Stimulated activated naive CD4-positive, alpha-beta T cell (primary cell): ENCODE measurements at places on chromosomes 1 and 21.

- DNase-seq: no peak
These were observed 34.1 kb downstream of the NFIA start for GRCh38 chr1:61116421-61116820.

- DNase-seq: no peak
These were observed 13.8 kb downstream of the KAZN start for GRCh38 chr1:14612256-14612655.

DNA sequence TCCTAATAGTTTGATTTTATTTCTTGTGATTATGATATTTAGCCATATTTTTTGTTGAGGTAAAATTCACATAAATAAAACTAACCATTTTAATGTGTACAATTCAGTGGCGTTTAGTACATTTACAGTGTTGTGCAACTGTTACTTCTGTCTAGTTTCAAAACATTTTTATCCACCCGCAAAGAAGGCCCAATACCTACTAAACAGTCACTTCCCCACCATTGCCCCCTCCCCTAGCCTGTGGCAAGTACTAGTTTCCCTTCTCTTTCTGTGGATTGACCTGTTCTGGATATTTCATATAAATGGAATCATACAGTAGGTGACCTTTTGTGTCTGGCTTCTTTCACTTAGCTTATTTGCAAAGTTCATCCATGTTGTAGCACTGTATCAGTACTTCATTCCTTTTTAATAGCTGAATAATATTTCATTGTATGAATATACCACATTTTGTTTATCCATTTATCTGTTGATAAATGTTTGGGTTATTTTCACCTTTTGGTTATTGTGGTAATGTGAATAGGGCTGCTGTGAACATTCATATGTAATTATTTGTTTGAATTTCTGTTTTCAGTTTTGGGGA lies 4.1 kb downstream of the FLVCR1 start:
- DNase-seq: no peak

DNA sequence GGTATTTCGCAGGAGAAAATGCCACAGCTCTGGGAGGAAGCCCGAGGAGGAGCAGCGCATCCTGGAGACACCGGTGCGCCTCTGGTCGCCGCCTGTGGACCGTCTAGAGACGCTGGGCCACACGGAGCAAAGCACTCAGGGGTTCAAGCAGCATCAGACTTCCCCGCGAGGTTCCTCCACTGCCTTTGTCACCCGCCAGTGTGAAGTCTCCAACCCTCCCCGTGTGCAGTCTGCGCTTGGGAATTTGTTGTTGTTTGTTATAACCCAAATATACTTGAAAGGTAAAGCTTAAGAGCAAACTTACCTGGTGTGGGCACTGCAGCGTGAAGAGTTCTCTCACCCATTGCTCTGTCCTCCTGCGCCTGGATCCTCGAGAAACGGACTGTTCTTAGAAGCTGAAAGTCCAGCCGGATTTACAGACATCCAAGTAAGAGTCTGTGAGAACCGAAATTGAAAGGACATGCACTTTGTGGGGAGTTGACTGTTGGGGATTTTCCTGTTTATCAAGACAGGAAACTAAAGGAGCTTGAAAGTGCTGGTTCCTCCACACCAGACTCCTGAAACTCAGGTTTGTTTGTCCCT lies at the start of gene GBP4:
Gene GBP4 (minus strand): TSS at position 452 of the 582 bp plus-strand sequence. CDS start 108 bp downstream, at position 344.
- DNase-seq: peak; percentile 5

- no peak for DNase-seq
These were observed 15.1 kb downstream of the ATP1A1 start for GRCh38 chr1:116388122-116388521.

DNA sequence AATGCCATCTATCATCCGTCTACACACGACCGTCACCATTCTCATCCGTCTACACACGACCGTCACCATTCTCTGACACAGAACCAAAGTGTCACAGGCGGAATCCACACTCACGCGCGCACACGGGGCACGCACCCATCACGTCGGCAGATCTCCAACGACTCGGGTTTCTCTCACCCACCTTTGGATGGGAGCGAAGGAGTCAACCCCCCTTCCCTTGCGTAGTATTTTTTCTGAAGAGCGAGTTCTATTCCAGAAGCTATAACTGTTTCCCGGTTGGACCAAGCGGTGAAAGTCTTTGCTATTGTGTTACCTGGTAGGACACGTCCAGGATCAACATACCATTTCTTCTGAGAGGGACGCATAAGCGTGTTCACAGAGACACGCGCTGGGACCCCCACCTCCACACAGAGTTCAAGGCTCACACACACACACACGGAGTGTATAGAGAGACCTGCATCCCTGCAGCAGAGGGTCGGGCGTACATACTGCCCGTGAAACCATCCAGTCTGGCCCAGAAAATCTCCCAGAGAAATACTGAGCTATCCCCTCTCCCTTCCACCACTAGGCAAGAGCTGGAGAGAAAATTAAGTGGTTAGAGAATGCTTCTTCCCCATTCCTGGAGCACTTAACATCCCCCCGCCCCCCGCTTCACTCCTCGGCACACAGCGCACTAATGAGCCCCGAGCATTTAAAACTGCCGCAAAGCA lies 741 bp downstream of the DUSP10 start:
- DNase-seq: peak; percentile 15

GRCh38 chr1:53182111-53182593 lies 14.5 kb upstream of the CPT2 start:
- peak; percentile 78 for DNase-seq

GRCh38 chr1:65208563-65208973 lies 60.6 kb downstream of the AK4 start:
- DNase-seq: no peak

DNA sequence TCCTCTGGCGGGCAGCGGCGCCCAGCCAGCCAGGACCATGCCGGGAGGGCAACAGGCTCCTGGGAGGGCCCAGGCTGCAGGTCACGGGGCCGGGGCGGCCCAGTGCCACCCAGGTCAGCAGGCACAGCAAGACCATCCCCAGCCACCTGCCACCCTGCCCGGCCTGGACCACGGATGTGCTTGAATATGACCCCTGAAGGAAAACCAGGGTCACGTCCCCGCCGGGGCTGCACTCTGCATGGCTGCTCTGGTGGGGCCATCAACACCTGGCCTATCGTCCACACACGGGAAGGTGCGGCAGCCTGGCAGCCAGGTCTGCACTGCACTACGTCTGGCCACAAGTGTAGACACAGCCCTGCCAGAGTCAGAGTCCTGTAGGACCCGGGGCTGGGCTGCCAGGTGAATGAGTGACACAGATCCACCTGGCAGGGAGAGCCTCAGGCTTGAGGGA lies 6.9 kb downstream of the WNT9A start:
- DNase-seq: no peak

GRCh38 chr1:206484901-206485300 lies 14.6 kb downstream of the IKBKE start:
- no peak for DNase-seq

GRCh38 chr1:29096231-29096886 lies 27.3 kb downstream of the TMEM200B start:
- DNase-seq: no peak

GRCh38 chr1:61238359-61238665 lies 156.0 kb downstream of the NFIA start:
- no peak for DNase-seq

- no peak for DNase-seq
These were observed 647.3 kb upstream of the ADAMTS5 start for GRCh38 chr21:27614231-27614630.

DNA sequence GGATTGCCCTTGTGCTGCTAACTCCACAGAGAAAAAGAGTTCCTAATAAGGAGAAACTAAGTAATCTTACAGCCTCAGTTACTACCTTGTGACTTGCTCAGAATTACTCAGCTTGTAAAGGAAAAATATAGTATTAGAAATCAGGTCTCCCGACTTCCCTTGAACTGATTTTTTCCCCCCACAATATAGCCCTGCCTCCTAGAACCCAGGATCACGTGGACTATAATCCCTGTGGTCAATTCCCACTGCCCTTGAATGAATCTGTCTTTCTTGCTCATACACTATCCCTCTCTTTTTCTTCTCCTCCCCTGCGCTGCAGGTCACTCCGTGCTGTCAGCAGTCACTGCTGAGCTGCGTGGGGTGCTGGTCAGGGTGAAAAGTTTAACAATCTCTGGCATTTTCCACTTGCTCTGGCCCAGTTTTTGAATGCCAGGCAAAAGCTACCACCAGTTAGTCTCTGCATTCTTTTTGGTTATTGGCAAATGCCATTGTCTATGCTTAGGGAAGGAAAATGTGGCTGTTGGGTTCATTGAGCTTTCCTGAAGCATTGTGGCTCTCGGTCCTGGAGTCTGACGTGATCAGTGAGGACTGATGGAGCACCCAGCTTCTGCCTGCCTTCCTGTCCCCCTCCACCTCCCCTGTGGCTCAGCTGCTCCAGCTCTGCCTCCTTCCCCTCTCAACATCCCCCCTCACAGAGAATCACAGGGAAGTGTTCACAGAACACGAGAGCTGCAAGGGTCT lies 1.9 kb upstream of the MYOC start:
- DNase-seq: no peak

DNA sequence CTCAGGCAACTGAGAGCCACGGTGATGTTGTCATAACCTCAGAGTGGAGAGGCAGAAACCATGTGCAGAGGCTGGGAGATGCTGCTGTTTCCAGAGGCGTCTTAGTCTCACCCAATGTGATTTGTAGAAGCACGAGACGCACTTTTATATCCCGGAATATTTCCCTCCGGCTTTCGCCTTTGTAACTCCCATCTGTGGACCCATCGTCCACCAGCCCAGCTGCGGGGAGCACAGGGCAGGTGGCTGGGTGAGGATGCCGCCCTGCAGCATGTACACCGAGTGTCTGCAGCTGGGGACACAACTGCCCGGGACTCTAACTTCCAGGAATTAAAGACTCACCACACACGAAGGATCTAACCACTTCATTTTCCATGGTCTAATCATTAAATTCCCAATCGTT lies 43.5 kb downstream of the UBASH3A start:
- DNase-seq: no peak

- DNase-seq: no peak
These were observed 7.4 kb downstream of the DOP1B start for GRCh38 chr21:36163750-36164741.

GRCh38 chr1:29438991-29439390 lies 202.7 kb downstream of the PTPRU start:
- DNase-seq: no peak

- no peak for DNase-seq
These were observed 83.0 kb upstream of the IVNS1ABP start for GRCh38 chr1:185400052-185400451.

- DNase-seq: no peak
These were observed 26.7 kb downstream of the PIGM start for GRCh38 chr1:160005070-160005469.

- peak; percentile 48 for DNase-seq
These were observed 62.3 kb downstream of the RUNX1 start for GRCh38 chr21:34986561-34987500.

- DNase-seq: no peak
These were observed 7.2 kb downstream of the TUFT1 start for GRCh38 chr1:151547119-151547899.

DNA sequence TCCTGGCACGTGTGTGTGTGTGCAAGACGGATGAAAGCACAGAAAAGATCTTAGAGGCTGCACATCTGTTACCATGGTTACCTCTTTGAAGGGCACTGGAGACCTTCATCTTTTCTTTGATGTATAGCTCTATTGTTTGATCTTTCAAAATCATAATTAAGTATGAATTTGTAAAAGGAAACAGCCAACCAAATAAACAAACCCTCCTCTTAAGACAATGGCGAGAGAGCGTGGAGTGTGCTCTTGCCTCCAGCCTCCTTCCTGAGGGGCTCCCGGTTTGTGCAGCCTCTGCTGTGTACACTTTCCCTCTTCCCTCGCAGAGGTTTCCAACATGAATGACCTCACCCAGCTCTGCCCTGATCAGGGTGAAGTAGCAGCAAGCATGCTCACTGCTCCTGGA lies 27.9 kb downstream of the CACNA1S start:
- DNase-seq: no peak

- no peak for DNase-seq
These were observed 746 bp upstream of the POFUT2 start for GRCh38 chr21:45288441-45288841.

- DNase-seq: no peak
These were observed 176.7 kb downstream of the TTLL7 start for GRCh38 chr1:83822208-83822607.

GRCh38 chr1:68111519-68112436 lies 61.4 kb upstream of the DIRAS3 start:
- DNase-seq: no peak

DNA sequence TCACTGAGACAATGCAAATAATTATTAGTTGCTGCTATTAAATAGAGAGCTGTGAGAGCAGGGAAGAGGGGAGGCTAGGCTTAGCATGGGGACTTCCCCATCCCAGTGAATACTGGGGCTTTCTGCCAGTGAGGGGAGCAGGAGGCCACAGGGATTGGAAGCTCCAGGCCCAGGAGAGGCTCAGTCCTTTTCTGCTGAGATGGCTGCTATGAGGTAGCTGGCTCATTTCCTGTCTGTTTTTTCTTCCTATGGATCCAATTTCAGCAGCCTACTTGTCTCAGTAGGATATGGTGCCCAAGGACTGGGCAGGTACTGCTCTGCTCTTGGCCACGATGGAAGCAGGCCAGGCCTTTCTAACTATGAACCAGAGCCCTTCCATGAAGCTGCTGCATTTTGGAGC lies 10.0 kb downstream of the STMN1 start:
- DNase-seq: no peak

DNA sequence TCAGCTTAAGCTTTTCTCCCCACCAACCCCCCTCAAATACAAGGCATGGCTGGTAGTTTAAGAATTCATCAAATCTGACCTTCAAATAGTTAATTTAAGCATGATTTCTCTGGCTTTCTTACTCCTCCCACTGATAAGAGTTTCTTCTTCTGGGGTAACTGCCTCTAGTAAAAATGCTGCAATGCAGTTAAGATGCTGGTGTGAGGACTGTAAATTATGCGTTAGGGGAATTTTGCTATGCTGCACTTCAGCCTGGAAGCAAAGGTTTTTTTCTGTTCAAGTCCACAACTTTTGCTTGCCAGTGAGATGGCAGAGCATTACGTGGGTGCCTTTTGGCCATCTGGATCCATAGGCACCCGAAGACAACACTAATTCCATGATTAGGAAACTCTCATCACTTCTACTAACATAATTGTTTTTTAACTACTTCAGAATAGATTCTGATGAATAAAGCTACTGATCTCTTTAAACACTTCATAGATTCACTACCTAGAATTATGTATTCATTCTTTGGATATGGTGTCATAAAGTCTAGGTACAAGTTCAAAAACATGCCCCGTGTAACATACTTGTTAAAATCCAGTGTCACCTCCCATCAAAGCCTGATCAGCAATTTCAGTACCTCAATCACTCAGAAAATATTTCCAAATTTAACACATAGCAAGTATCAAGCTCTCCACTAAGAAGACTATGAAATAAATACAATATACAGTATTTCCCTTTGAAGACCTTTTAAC lies 8.8 kb upstream of the SMYD2 start:
- no peak for DNase-seq

DNA sequence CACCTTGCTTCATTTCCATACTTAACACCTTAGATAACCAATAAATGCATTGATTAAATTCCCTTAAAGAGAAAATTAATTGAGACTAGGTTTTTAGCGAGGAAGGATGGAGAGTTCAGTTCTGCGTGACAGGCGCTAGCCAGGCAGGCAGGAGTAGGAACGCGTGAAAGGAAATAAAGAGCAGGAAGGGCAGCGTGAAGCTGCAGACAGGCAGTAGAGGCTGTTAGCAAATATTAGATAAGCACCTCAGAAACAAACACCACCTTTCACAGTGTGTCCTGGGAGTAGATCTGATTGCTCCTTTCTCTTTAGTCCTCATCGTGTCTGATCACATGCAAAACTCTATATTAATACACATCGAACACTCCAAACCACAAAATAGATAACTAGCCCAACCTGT lies 282.7 kb upstream of the ADGRL2 start:
- no peak for DNase-seq
